ENCODE measurements at places on chromosomes 2 and 18. TPM values are rescaled to one million over a fixed set of nuclear protein-coding genes. Genes with fewer than 3 reads are reported as not detected.

DPP4 gene
- 67.0 TPM for total RNA-seq

SLC5A7 gene
- not detected for total RNA-seq

LIMS4 gene
- 0.21 TPM for total RNA-seq

PROKR1 gene
- total RNA-seq, result not detected

SRD5A2 gene
- total RNA-seq, result not detected

CYP27C1 gene
- not detected for total RNA-seq

MTCL1 gene
- 0.50 TPM for total RNA-seq

LGALSL gene
- total RNA-seq, result 2.6 TPM

CFAP65 gene
- total RNA-seq, result not detected

DNAJC5G gene
- not detected for total RNA-seq

OR6B2 gene
- not detected for total RNA-seq

GRCh38 chr2:150109912-150110311 lies 377.6 kb downstream of the RND3 start:
- DNase-seq, result no peak

GRCh38 chr2:10514743-10515142 lies 66.6 kb upstream of the ODC1 start:
- DNase-seq, result no peak

GRCh38 chr2:101524806-101525430 lies 50.0 kb upstream of the RFX8 start:
- DNase-seq, result no peak

DNA sequence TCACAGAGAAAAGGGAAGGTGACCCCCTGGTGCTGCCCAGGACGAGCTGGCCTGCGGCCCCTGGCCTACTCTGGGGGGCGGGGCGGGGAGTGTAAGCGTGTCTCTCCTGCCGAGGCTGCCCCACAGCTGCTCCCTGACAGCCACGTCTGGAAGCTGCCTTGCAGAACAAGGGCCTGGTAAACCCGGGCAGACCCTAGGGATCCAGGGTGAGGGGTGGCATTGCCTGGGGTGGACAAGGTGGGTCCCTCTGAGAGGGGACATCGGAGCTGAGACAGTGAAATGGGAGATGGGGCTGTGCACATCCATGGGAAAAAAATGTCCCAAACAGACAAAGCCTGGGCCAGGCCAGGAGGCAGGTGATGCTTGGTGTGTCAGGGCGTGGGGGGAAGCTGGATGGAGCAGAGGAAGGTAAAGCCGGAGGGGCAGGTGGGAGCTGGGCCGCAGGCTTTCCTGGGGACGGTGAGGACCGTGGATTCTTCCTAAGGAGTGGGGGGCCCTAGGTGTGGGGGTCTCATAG lies 66.0 kb upstream of the HDAC4 start:
- DNase-seq, result no peak

- DNase-seq, result no peak
These were observed 4.6 kb downstream of the PIGN start for GRCh38 chr18:62182220-62182619.

- DNase-seq, result no peak
These were observed 130.1 kb upstream of the CDH20 start for GRCh38 chr18:61203151-61203550.

GRCh38 chr2:186485576-186485870 lies 537 bp upstream of the ZC3H15 start:
- DNase-seq, result no peak

- DNase-seq, result no peak
These were observed 47.8 kb downstream of the MEX3C start for GRCh38 chr18:51149670-51150069.

GRCh38 chr2:4258563-4258962 lies 555.2 kb downstream of the DCDC2C start:
- no peak for DNase-seq

GRCh38 chr2:109582928-109583895 lies 30.6 kb downstream of the SEPTIN10 start:
- no peak for DNase-seq

DNA sequence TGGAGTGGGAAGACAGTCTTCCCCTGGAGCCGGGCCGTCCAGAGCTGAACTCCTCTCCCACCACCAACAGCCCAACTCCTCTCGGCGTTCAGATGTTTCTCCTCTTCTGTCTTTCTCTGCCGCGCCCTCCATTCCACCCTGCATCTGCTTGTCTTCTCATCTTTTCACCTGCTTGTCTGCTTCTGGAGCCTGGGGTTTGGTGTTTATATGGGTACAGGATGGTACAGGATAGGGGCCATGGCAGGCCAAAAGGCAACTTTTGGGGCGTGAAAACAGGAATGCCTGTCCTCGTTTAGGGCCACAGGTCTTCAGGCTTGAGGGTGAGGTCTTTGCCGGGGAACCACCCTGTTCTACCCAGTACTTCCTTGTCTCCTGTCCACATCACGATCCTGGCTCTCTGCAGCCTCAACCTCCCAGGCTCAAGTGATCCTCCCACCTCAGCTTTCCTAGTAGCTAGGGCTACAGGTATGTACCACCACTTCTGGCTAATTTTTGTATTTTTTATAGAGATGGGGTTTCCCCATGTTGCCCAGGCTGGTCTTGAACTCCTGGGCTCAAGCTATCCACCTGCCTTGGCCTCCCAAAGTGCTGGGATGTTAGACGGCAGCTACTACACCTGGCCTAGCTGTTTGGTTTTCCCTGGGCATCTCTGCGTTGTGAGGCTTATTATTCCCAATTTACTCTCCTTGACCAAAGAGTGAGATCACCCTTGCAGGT lies 60.8 kb upstream of the REL start:
- no peak for DNase-seq

GRCh38 chr2:126646026-126646425 lies 9.9 kb upstream of the GYPC start:
- no peak for DNase-seq

DNA sequence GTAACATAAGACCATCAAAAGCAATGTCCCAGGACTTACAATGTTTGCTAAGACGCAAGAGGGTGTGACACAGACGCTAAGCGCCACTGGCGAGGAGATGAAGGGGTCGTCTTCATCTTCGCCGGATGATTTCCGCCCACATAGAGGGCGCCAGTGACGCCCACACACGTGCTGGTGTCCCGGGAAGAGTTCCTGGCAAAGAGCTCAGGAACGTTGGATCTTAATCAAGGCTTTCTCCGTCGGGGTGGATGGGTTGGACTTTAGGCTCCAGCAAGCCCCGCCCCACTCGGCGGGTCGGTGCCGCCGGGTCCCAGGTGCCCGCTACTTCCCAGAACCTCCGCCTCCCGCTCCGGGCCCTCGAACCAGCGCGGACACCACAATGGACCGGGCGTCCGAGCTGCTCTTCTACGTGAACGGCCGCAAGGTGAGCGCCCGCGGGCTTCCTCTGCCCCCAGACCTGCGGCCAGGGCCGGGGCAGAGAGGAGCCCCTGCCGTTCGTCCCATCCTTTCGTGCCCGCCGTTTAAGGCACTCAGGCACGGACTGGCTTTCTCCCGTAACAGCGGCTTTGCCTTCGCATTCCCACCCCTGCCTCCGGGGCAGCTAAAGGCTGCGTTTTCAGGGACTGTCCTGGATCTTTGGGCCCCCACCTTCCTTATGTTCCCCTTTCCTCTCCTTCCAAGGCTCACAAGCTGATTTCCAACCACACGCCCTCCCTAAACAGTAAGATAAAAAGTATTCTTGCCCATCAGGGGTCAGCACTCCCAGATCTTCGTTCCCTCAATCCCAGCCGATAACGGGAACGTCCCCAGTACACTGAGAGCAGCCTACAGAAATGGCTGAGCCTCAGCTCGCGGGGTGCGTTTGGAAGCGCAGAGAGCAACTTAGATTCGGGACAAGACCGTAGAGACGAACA lies at the start of gene AOX1:
TSS of gene AOX1 (plus strand) at position 285 of the 914 bp plus-strand sequence. CDS start at position 380, 95 bp downstream.
- DNase-seq, result peak; percentile 12

- no peak for DNase-seq
These were observed 18.7 kb downstream of the RBBP8 start for GRCh38 chr18:22951823-22952222.

DNA sequence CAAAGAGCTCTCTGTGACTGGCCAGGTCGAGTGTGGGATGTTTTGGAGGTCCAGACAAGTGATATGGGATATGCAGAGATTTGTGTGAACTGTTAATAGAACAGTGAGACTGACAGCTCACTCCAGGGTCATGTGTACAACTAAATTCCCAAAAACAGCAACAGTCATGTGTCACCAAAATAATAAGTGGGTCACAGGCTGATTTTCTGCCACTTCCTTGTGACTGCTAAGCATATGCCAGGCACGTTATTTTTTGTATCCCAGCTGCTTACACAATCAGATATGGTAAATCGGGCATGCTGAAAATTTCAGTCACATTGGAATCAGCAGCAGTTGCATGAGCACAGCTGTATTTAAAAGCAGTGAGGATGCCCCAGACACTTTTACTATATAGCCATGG lies 198.7 kb downstream of the PTGR3 start:
- no peak for DNase-seq

- no peak for DNase-seq
These were observed 94.8 kb downstream of the PPP1R1C start for GRCh38 chr2:182080493-182080892.

GRCh38 chr2:9467687-9468086 lies 6.7 kb upstream of the IAH1 start:
- DNase-seq, result no peak

DNA sequence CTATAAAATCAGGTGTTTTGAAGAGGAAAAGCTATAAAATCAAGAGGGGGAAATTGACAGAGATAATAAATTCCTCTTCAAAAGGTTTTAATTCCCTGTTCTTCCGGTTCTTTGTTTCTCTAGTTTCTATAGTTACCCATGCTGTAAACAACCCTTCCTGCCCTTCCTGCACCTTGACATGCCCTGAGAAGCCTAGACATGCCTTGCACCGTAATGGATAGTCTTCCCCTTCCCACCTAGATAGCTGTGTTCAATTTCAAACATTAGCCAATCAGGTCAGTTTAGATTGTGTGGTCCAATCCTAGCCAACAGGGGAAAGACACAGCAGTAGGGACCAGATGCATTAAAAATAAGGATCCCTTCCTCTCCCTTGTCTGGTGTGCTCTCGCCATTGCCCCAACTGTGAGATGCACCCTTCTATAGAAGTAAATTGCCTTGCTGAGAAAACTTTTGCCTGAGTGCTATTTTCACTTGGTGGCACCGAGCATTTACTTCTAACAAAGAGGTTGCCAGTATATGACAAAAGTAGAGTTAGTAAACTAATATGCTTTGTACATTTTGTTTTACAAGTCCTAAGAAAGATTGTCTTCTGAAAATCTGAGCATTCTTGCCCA lies 27.1 kb downstream of the SULT1C4 start:
- no peak for DNase-seq

DNA sequence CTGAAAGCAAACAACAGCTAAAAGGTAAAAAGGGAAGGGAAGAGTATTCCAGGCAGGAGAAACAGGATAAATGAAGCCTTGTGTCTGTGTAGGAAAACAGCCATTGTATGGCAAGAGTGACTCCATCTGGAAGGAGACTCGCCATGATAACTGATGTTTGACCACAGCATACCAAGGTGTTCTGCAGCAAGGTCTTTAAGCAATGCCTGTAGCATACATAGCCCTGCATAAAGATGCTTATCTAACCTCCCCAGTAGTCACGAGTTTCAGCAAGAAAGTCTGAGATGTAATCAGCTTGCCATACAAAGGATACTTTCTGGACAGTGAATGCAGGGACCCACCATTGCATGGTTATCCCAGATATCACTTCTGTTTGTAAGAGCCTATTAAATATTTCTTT lies 11.9 kb upstream of the CCNT2 start:
- DNase-seq, result no peak

DNA sequence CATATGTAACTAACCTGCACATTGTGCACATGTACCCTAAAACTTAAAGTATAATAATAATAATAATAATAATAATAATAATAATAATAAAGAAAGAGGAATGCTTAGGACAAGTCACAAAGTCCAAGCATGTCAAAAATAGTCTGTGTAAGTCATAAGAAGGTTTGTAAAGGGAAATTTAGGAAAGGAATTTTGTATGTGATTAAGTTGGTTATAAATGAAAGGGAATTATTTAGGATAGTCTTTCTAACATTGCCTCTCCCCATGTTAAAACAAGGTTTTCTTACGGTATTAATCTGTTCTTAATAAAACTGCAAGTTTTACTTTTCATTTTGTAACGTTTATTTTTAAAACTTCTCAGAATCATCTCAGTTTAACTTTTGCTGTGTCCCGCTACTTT lies 62.8 kb downstream of the SESTD1 start:
- no peak for DNase-seq

DNA sequence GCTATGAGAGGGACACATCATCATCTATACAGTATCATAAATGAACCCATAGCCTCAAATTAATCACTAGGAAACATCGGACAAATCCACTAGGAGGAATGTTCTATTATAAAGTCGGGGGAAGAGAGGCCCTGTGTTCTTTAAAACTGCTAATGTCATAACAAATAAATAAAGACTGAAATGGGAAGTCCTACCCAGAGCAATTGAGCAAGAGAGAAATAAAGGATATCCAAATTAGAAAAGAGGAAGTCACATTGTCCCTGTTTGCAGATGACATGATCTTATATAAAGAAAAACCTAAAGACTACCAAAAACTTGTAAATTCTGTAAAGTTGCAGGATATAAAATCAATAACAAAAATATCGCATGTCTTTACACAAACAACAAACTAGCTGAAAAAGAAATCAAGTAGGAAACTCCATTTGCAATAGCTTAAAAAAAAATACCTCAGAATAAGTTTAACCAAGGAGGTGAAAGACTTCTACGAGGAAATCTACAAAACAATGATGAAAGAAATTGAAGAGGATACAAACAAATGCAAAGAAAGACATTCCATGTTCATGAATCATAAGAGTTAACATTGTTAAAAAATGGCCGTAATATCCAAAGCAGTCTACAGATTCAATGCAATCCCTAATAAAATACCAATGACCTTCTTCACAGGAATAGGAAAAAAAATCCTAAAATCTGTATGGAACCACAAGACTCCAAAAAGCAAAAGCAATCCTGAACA lies 30.6 kb downstream of the RTN4 start:
- no peak for DNase-seq

DNA sequence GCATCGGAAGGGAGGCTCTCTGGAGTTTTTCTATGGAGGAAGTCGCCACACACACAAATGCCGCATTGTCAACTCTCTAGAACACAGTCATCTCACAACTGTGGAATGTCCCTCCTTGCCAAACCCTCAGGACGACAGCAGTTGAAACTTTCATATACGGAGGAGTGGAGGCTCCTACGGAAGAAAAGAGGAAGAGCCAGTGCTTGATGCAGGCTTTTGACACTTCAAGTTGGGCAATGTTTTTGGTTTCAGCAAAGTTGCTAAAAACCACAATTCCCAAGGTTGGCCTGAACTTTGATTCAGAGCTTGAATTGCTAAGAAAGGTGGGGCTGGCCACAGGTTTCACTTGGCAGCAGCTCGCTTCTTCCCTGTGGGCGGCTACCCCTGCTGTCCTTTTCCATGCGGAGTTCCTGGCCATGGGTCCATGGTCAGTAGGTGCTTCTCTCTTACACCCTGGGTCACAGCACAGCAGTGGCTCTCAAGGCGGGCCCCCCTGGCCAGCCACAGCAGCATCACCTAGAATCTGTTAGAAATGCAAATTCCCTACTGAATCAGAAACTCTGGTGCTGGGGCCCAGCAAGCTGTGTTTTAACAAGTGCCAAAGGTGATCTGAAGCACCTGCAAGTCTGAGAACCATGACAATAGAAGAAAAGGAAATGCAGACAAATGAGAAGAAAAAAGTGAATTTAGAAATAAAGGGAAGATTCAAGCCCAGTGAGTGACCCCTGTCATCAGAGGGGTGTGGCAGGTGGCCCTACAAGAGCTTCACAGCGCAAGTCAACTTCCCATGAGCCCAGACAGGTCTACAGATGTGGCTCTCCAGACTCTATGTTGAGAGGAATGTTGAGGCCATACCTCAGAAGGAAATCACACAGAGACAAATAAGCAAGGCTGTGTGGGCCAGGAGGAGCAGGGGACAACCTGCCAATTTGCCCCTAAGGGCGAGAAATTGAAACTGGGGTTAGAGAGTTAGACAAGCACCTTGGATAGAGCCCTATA lies 856.4 kb downstream of the RNF144A start:
- peak; percentile 26 for DNase-seq
